CD4-positive, alpha-beta T cell treated with Interleukin-10 for 1 hour (primary cell): ENCODE measurements at places on chromosomes 16 and 17.

DNA sequence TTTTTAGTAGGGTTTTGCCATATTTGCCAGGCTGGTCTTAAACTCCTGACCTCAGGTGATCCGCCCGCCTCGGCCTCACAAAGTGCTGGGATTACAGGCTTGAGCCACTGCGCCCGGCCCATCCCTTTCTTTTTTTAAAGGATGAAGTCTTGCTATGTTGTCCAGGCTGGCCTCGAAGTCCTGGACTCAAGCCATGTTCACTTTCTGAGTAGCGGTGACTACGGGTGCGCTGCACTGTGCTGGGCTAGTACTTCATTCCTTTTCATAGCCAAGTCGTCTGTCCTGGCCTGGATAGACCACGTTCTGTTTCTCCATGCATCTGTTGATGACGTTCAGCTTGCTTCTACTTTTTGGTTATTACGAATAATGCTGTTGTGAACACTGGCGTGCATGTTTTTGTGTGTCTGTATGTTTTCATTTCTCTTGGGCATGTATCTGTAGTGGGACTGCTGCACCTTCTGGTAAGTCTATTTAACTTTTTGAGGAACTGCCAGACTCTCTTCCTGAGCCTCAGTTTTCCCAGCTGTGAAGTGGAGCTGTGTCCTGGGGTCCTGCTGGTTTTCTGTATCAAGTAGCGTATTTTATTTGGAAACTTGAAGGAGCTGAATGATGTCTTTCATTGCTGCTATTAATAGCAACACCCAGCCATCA is 40.0 kb upstream of the GSE1 start:
- DNase-seq: no peak

DNA sequence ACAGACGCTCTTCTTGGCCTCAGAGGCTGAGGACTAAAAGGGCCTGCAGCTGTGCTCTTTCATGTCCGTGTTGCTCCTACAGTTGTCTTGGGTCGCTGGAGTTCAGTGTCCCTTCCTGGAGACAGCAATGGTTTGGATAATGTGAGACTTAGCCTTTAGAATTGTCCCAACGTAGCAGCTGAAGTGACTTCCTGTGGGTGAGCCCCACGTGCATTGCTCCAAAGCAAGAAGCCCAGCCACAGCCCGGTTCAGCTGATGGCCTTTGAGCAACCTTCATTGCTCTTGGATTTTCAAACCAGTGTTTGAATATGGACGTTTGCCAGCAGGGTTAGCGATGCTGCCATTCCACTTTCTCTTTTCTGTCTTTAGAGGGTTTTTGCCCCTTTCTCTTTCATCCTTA is 19.7 kb downstream of the TMEM11 start:
- DNase-seq: no peak

- no peak for DNase-seq
Observed at GRCh38 chr17:82017612-82018151, 5.0 kb downstream of the CENPX start.

DNA sequence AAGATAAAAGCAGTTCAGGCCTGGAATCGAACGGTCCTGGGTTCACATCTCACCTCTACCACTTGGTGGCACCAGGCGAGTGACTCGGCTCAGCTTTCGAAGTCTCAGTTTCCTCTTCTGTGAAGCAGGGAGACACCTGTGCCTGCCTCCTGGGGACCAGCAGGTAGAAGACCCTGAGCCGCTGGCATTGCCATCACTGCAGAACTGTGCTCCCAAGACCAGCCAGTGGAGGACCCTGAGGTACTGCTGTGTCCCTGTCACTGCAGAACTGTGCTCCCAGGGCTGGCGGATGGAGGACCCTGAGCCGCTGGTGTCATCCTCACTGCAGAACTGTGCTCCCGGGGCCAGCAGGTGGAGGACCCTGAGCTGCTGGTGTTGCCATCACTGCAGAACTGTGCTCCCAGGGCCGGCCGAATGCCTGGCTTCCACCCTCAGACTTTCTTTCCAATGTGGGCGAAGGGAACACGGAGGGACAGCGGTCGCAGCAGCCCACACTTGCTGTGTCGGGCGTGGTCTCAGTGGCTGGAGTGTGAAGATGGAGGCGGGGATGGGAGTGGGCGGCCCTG is 8.7 kb upstream of the SLC7A5 start:
- no peak for DNase-seq

- DNase-seq: no peak
Observed at GRCh38 chr17:76840884-76841775, 27.1 kb upstream of the MGAT5B start.

DNA sequence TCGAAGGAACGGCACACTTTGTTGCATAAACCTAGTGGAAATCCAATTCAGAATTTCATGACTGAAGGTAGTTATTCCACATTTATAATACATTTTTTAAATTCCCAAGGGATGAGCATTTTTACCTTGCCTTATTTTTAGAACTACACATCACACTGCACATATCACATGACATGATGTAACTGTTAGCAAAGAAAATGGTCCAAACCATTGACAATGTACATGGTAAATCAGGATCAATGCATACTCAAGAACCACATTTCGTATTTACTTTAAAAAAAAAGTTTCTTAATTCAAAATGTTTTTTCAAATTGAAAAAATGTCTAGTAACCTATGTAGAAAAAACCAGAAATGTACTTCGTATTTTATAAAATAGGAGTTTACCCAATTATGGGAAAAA is 2.5 kb downstream of the KANSL1 start:
- DNase-seq: no peak

- DNase-seq: peak; percentile 54
Observed at GRCh38 chr16:86016201-86016965, 117.4 kb downstream of the IRF8 start.

DNA sequence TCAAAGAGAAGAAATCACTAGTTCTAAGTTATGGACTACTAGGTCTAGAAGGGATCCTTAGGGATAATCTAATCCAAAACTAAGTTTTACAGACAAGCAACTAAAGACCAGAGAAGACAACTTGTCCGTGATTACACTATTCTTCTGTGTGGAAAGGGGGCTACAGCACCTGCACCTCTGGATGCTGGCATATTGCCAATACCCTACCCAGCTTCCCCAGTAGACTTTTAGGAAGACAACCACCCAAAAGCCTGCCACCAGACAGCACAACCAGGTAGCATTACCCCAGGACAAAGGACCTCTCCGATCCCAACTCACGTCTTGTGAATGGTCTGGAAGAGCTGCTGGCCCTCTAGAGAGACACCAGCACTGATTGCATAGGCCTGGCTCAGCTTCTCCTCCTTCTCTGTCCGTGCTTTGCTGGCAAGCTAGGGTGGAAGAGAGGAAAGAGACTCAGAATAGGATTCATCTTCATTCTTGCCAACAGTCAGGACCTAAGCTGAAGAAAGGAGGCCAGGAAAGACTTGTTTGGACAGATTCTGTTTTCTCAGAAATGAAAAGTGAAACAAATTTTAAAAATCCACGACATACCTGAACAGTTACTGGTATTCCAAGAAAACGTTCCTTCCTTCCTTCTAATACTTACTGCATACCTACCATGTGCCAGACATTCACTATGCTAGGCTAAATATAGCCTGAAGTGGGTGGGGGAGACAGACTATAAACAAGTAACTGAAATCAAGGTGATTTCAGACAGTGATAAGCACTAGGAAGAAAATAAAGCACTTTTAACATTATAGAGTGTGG is 25.3 kb upstream of the TMEM101 start:
- no peak for DNase-seq

GRCh38 chr17:48620461-48621139 is 5.5 kb upstream of the HOXB8 start:
- DNase-seq: no peak

DNA sequence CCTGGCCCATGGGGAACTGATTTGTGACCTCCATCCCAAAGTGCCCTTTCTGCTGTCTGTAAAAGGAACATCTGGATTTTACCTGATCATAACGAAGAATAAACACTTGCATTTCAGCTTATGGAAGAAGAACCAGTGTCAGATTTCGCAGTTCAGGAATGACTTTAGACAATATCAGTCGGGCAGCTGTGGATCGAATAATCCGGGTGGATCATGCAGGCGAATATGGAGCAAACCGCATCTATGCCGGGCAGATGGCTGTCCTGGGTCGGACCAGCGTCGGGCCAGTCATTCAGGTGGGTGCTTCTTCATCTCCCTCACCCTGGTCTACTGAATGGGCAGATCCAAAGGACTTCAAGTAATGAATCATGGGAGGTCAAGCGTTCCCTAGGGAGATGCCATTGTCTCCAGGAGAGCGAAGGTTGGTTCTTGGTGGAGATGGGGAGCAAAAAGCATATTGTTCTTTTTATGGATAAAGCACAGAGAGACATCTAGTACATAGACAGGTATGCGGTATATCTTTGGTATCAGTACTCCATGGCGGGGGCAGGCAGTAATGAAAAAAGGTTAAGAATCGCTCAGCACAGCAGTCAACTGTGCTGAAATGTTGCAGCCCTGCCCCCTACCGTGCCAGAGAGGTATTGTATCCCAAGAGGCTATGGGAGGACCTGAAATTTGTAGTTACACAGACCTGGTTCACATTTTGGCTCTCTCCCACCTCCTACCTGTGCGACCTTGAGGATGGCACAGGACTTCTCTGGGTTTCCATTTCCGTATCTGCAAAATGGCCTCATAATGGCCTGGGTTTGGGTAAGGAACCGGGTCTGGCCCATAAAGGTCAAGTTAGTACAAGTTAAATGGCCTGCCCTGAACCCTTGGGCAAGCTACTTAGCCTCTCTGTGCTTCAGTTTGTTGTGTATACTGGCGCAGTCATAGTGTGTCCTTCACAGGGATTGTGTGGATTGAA is 4.7 kb downstream of the COQ7 start:
- peak; percentile 65 for DNase-seq

DNA sequence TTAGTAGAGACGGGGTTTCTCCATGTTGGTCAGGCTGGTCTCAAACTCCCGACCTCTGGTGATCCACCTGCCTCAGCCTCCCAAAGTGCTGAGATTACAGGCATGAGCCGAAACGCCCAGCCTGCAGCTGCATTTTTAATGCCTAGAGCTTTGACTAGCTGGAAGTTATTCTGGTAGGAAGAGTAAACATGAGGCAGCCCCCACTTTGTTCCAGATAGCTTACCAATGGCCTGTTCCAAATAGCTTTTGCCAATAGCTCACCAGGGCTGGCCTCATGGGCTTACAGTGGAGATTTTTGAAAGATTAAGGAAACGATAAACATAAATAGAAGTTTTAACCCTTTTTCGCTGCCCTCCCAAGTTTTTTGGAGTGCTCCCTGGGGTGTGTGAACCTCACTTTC is 9.8 kb downstream of the TRPV2 start:
- no peak for DNase-seq

GRCh38 chr17:1683459-1683858 is 1.2 kb downstream of the PRPF8 start:
- DNase-seq: no peak

- no peak for DNase-seq
Observed at GRCh38 chr17:63029541-63029940, 63.5 kb downstream of the TANC2 start.

DNA sequence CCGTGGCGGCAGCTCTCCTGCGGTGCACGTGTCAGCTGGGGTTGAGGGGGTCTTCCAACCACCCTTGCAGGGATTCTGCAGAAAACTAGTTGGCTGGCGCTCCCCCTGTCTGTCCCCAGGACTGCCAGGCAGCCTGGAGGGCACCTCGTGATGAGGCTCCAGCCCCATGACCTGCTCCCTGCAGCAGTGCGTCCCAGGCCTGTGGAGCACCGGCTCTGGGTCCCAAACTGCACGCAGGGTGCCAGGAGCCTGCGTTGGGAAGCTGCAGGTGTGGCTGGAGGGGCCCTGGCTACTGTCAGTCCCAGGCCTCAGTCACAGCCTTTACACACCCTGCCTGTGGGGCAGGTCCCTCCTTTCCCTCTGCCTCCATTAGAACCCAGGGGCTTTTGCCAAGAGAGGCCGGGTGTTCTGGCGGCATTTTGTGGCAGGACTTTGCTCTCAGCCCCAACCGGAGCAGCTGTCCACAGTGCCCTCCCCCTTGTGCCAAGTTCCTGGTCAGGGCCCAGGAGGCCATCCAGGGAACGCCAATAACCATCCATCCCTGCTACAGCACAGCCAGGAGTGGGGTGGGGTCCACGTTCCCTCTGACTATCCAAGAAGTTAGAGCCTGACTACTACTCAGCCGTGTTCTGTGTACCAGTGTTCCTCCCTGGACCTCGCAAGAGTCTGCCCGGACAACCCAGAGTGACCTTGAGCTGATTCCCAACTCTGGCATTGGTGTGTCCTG is 9.2 kb downstream of the CHMP6 start:
- no peak for DNase-seq

DNA sequence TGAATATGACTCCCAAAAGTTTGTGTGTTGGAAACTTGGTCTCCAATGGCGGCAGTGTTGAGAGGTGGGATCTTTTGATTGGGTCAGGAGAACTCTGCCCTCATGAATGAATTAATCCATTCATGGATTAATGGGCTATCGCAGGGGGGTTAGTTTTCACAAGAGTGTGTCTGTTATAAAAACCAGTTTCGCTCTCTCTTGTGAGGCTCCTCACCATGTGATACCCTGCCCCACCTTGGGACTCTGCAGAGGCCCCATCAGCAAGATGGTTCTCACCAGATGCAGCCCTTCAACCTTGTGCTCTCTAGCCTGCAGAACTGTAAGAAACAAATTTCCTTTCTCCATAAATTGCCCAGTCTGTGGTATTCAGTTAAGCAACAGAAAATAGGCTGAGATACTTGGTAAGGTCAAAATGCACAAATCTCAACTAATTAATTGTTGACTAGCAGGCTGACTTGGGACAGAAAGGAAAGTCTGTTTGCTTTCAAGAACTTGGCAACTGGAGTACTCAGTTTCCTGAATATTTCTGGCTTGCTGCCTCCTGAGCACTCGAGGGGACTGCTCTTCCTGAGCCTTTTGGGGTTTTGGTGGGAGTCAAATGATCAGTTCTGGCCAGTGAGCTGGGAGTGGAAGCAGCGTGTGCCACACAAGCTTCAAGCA is 13.8 kb upstream of the CCL17 start:
- no peak for DNase-seq
